ENCODE measurements at places on chromosomes 3 and 15.

- DNase-seq: no peak
Observed at GRCh38 chr15:40037721-40038120, 1.3 kb downstream of the SRP14 start.

DNA sequence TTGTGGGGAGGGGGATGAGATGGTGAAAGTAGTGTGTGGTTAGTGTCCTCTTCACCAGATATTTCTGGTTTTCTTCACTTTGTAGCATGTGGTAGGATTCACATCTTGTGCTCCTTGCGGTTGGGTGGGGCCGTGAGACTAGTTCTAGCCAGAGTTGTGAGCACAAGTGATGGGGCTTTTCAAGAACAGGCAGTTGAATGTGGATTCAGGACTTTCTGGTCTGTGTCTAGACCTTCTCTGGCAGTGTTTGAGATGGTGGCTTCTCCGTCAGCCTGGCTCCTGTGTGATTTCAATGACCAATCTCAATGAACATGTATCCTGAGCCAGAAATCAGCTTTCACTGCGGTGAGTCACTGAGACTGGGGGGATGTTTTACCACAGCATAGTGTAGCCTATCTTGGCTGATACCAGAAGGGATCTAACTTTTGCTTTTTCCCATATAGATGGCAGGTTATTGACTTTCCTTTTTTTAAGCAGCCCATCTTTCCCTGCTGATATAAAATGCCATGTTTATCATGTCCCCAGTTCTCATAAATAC lies 82.6 kb downstream of the RPLP1 start:
- peak; percentile 16 for DNase-seq

GRCh38 chr15:98657721-98658120 lies 9.4 kb downstream of the IGF1R start:
- no peak for DNase-seq

DNA sequence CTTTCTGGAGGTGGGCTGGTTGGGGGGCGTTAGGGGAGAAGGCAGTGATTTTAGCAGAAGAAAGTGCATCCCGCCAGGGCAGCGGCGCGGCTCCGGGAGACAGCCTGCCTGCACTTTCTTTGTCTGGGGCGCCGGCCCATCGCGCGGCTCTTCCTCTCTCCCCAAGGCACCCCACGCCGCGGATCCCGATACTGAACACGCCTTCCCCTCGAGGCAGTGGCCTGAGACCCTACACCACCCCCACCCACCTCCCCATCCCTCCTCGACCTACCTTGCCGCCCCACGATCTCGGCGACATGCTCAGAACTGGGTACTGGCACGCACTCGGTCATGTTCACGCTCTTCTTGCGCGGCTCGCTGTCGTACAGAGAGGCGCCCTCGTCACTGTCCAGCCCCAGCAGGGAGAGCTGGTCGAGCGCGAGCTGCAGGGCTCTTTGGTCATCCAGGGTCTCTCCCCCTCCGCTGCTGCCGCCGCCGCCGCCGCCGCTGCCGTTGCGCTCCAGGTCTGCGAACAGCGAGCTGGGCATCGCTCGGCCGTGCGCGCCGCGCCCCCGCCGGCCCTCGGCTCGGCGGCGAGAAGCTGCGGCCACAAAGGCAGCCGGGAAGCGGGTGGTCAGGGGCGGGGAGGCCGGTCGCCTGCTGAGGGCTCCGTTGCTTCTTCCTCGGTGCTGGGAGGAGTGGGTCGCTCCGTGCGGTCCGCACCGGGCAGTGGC lies 483 bp downstream of the MEX3B start:
- peak; percentile 27 for DNase-seq

DNA sequence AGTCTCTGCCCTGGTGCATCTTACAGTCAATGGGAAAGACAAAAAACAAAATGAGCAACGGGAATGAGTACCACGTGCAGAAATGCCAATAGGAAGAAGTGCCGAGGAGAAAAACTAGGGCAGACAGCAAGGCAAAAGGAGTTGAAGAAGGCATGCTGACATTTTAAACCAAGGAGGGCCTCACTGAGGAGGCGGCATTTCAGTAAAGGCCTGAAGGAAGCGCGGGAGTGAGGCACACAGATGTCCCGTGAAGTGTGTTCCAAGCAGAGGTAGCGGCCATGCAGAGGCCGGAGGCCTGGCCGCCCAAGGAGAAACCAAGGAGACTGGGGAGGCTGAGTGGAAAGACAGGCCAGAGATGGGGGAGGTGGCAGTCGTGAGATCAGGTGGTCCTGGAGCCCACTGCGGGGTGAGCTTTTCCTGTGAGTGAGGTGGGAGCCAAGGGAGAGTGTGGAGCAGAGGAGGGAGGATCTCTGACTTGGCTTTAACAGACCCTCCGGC lies 34.8 kb downstream of the DNAJB8 start:
- no peak for DNase-seq

GRCh38 chr3:14047841-14048240 lies 76.8 kb downstream of the CHCHD4 start:
- DNase-seq: no peak

- DNase-seq: peak; percentile 9
Observed at GRCh38 chr3:36166477-36166876, 213.8 kb upstream of the STAC start.

DNA sequence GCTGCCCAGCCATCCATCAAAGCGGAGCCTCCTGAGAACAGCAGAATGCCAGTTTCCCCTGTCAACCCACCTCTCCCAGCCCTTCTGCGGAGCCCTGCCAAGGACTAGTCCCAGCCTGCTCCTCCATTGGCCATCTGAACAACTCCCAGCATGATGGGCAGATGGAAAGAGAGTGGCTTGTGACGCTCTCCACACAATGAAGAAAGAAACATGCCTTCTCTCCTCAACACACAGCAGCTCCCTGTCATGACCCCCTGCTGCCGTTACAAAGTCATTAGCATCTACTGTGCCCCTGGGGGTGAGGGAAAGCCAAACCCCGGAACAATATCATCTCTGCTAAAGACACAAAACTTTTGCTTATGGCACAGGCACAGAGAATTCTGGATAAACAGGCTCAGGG lies 33.6 kb downstream of the MECOM start:
- no peak for DNase-seq

DNA sequence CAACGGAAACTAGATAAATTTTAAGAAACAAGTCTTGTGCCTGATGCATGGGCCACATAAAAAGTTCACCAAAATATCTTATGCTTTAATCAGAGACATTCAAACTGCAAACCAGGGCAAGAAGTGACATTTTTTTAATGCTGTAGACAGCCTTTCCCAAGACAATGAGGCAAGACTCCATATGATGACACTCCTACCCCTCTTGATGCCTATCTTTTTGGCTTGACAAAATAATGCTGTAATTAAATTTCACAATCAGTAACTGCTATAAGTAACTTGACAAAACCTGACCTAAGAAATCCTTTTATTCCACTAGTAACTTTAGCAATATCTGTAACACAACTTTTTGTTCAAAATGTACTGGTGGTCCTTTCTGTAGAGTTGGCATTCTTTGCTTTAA lies 48.7 kb downstream of the ECT2 start:
- no peak for DNase-seq

DNA sequence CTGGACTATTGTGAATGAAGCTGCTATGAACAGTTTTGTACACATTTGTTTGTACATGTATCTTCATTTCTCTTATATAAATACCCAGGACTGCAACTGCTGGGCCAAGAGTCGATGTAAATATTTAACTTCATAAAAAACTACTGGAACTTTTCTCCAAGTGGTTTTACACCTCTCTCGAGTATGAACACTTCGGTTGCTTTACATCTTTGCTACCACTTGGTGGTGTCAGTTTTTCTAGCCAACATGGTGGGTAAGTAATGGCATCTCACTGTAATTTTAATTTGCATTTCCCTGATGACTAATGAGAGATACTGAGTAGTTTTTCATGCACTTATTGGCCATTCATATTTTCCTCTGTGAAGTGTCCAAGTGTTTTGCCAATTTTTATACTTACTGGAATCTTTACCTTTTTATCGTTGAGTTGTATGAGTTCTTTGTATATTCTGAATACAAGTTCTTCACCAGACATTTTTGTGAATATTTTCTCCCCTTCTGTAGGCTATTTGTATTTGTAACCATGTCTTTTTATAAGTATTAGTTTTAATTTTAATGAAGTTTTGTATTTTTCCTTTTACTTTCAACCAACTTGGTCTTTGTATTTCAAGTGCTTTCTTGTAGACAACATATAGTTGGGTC lies 44.4 kb downstream of the PCOLCE2 start:
- peak; percentile 14 for DNase-seq

DNA sequence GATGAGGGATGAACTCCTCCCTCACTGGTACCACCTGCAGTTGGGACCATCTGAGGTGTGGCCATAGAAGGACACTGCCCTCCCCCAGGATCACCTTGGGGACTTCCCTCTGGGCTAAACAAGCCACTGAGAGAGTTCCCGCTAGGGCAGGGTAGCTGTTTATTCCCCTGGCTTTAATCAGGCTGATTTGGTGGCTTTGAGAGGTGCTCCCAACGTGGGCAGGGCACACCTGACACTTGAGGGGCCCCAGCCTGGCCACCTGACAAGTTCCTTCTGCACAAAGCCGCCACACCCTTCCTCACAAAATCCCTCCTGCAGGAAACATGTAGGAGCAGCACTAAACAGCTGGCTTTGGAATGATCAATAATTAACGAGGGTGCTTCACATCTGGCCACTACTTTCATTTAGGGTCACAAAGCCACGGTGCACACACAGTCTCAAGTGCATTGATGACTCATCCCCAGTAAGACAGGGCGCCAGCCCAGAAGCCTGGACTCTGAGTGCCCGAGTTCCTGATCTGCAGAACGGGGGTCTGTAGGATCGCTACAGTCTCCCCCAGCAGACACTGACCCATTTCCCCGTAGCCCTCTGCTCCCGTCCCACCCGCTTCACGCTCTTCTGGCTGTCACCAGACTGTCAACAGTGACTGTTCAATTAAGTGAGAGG lies 75.1 kb downstream of the ATP10A start:
- no peak for DNase-seq

DNA sequence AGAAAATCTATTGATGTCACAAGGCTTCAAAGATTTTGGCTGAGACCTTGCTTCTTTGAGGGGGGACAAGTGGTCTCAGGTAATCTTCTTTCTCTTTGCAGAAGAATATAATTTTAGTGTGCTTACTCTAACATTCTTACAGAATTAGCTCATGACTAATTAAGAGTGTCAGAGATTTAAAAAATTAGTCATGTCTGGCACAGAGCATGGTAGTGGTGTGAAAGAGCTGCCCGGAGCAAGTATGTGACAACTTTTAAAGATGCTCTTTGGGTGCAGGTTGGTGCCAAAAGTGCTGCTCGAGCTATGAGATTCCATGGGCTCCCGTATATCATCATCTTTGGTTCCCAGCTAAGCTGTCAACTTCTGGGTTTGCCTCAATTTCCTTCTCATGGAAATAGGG lies 31.1 kb downstream of the CYP19A1 start:
- no peak for DNase-seq

- DNase-seq: no peak
Observed at GRCh38 chr3:189680723-189681122, 49.5 kb downstream of the TP63 start.

GRCh38 chr3:160953686-160954085 lies 151.5 kb downstream of the B3GALNT1 start:
- no peak for DNase-seq

- DNase-seq: no peak
Observed at GRCh38 chr3:79005084-79005483, 762.7 kb downstream of the ROBO1 start.

DNA sequence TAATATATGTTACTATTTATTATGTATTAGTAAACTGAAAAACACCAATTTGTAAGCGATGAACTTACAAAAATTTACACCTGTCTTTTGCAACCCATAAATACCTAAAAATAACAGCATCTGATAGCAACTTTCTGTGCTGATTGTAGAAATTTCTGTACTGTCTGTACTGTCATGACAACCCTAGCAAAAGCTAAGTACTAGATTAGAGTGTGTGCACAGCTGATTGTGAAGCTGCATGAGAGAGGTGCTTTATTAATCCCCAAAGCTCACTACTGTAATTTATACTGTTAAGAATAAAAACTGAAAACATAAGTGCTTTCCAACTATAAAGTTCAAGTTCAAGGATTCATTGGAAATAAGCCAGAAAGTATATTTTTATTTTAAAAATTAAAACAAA lies 815 bp downstream of the BCL2A1 start:
- no peak for DNase-seq
